ENCODE measurements at places on chromosomes 16 and 17.

DNA sequence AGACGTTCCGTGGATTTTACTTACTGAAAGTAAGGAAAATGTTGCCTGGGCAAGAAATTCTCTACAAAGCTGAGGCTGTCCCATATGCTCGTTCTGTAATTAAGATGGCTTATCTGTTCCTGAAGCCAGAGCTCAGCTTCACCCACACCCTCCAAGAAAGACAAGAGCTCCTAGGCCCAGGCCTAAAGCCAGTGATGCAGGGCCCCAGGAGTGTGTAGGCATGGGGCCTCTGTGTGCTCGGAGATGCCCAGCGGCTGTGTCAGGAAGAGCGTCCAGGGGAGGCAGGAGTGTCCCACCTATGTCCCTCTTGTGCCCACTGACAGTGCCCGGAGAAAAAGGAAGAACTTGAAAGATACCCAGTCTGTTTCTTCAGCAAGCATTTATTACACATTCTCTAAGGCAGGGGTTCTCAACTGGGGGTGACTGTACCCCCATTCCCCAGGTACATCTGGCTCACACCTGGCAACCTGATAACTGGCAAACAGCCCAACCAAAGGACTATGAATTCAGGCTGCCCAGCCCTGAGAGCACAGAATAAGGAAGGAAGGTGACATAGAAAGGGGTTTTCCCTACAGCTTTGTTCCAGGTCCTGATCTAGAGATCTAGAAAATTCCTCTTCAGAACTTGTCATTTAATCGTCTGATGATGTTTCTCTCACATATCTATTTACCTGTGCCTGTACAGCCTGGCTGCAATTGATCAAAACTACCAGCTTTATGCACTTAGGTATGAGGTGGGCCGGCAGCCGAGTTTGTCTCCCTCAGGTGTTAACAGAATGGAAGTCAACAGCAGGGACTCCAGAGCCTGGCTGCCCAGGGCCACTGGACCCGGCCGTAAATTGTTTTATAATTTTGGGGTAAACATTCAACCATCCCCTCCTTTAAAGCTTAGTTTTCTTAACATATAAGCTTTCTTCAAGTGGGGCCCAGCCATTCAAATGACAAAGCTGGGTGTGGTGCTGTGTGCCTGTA is 12.0 kb downstream of the SNN start:
- DNase-seq = no peak

DNA sequence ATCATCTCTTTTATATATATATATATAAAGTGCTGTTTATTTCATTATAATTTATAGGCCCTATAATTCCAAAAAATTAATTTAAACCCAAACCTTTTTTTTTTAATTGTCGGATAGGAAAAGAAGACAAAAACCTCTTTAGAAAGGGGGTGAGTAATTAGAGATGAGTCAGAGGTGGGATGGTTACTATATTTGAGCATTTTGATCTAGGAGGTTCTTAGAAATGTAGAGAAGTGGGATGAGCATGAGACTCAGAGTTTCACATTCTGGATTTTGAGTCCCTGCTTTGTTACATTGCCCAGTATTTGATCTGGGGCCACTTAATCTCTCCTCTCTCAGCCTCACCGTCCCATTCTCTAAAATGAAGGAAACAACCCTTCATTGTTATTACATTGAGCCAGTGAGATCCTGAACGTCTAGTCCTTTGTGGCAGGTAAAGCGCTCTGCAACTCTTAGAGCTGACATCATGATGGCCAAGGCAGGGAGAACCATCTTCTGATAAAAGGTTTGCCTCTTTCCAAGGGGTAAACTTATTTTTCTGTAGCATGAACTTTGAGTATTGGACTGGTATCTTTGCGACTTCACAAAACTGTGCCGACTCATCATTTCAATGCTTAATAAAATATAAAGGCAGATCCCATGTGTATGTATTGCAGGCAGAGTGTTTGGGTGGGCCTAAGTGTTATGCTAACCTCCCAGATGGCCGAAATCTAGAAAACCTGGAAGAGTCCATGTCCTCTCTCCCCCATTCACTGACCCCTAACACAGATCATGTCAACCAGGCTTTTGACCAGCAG is 21.3 kb downstream of the HS3ST3B1 start:
- DNase-seq = no peak

- no peak for DNase-seq
Observed at GRCh38 chr16:57387598-57388354, 15.5 kb downstream of the CX3CL1 start.

- DNase-seq = no peak
Observed at GRCh38 chr16:27238016-27238587, 30.5 kb downstream of the NSMCE1 start.

- no peak for DNase-seq
Observed at GRCh38 chr17:67217446-67217845, 27.6 kb downstream of the HELZ start.

DNA sequence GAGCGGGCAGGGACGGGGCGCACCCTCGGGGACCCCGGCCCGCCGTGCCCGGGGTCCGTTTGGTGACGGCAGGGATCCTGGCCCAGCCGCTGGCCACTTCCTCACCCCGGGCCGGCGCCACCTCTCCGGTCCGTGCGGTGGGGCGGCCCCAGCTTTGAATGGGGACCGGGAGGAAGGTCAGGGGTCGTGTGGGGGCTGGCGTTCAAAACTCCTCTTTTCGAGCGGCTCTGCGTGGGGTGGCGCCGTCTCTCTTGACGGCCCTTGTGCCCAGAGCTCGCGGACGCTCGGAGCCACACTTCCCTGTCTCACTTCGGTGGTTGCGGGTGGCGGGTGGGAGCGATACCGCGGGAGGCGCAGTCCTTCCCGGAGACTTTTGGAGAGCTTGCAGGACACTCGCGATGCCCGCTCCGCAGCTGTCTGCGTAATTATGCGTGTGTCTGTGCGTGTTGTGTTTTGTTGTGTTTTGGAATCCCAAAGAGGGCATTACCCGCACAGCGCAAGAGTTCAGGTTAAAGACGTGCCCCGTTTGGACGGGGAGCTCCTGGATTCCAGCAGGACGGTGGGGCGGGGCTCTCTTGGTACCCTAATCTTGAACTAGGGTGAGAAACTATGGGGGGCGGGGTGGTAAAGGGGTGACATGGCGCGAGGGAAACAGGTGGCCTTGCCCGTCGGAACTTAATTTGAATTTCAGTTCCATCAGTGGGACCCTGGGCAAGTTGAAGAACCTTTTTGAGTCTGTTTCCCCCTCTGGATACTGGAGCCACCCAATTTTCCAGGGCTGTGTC is 637 bp downstream of the PLCG2 start:
- DNase-seq = no peak

DNA sequence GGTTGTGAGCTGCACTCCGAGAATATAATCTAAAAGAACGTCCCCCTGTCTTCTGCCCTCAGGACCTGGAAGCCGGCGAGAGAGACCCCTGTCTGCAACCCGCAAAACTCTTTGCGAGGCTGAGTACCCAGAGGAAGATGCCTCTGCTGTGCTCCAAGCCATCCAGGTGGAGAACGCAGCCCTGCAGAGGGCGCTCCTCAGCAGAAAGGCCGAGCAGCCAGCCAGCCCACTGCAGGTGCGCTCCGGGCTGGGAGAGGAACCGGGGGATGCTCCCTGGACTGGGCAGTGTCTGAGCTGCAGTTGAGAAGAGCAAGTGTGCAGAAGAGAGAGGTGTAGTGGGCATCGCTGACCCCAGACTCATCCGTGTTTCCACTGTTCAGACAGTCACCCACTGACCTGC is 148.3 kb downstream of the KATNIP start:
- no peak for DNase-seq

DNA sequence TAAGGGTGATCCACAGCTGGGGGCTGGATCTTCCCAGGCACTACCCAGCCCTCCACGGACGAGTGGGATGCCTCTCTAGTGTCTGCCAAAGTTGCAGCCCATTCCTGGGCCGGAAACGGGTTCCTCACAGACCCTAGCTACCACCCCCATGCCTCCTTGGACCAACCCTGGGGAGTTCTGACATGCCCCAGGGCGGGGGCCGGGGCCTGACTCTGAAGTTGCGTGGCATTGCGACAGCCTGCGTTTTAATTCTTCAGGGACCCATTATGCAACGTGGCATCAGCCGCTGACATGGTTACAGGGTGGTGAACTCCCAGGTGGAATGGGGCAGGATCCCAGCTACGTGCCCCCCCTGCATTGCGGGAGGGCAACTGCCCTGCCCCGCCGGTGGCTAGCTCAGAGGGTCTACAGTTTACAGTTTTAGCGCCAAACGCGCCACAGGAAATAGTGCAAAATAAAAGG is 2.7 kb downstream of the CBX4 start:
- no peak for DNase-seq

DNA sequence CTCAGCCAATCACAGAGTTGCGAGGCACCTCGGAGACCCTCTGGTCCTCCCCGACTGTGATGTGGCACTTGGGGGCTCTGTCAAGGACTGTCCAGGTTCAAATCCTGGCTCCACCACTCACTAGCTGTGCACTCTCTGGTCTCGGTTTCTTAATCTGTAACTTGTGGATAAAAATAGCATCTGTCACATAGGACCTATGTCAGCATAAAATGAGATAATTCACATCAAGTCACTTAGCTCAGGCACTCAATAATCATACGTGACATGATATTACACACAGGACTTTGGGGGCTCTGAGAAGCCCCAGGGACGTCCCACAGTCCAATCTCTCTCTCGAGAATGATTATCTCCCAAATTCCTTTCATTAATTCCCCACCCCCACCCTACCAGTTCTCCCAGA is 166.4 kb downstream of the COPRS start:
- no peak for DNase-seq

- no peak for DNase-seq
Observed at GRCh38 chr16:3479654-3480216, 15.6 kb downstream of the C16orf90 start.

DNA sequence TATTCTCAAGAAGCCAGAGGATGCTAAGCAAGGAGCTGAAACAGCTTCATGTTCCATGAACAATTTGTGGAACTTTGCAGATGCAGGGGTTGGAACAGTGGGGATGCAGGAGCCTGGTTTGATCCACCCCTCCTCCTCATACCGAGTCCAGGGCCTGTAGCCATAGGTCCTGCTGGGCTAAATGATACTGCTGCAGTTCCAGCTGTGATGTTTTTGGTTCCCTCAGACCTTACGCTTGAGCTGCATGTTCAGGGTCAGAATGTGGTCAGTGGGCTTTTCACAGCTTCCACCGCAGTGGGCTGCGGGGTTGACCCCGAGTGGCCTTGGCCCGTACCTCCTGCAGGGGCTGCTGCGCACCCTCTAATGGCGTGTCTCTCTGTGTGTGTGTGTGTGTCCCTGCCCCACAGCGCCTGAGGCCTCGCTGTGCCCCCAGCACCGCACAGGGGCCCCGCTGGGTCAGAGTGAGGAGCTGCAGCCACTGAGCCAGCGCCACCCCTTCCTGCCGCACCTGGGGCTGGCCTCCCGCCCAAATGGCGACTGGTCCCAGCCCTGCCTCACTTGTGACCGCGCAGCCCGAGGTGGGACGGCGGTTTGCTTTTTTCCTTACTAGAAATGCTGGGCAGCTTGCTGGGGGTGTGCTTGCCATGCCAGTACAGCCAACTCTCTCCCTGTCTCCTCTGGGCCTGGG is 48.2 kb downstream of the EPN2 start:
- DNase-seq = no peak

- no peak for DNase-seq
Observed at GRCh38 chr16:4257646-4258556, 14.9 kb downstream of the TFAP4 start.

- DNase-seq = no peak
Observed at GRCh38 chr16:28596115-28596630, 677 bp downstream of the SULT1A2 start.

DNA sequence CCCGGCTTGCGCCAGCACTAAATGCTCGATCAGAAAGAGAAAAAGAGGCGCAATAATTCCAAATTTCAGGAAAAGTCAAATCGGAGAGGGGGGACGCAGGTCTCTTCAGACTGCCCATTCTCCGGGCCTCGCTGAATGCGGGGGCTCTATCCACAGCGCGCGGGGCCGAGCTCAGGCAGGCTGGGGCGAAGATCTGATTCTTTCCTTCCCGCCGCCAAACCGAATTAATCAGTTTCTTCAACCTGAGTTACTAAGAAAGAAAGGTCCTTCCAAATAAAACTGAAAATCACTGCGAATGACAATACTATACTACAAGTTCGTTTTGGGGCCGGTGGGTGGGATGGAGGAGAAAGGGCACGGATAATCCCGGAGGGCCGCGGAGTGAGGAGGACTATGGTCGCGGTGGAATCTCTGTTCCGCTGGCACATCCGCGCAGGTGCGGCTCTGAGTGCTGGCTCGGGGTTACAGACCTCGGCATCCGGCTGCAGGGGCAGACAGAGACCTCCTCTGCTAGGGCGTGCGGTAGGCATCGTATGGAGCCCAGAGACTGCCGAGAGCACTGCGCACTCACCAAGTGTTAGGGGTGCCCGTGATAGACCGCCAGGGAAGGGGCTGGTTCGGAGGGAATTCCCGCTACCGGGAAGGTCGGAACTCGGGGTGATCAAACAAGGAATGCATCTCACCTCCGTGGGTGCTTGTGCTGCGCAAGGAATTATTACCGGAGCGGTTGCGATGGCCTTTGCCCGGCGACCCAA is 4.0 kb upstream of the DLX4 start:
- no peak for DNase-seq

DNA sequence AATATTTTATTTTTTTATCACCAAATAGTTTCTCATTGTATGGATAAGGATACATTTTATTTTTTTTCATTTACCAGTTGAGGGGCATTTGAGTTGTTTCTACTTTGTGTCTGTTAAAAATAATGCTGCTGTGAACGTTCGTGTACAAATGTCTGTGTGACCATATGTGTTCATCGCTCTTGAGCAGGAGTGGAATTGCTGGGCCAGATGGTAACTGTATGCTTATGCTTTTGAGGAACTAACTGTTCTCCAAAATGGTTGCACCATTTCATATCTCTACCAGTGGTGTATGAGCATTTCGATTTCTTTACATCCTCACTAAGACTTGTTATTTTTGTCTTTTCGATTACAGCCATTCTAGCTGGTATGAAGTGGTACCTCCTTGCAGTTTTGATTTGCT is 212.5 kb upstream of the N4BP1 start:
- no peak for DNase-seq

GRCh38 chr16:35011-35677 is 18.3 kb downstream of the POLR3K start:
- no peak for DNase-seq

GRCh38 chr17:17073581-17074403 is 31.5 kb downstream of the MPRIP start:
- no peak for DNase-seq

DNA sequence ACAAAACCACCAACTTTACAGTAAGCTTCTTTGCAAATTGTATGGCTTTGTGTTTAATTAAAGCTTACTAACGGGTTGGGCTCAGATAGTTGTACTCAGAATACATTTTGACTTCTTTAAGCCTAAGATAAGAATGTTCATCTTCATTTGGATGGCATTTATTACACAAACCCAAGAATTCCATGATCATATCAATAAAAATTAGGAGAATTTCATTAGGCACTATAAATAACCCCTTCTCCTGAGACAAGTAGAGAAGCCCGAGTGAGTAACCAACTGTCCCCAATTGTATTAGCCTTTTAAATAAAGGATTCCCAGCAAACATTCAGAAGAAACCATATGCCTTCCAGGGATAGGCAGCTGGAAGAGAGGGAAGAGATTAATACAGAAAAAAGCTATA is 504.7 kb downstream of the KCNJ2 start:
- DNase-seq = no peak
